ENCODE measurements at places on chromosomes 3 and 15.

GRCh38 chr15:52090193-52090592, 22.4 kb downstream of the BCL2L10 start:
- no peak for DNase-seq

- no peak for DNase-seq
Measured at GRCh38 chr3:13215940-13216546, 142.8 kb upstream of the IQSEC1 start.

DNA sequence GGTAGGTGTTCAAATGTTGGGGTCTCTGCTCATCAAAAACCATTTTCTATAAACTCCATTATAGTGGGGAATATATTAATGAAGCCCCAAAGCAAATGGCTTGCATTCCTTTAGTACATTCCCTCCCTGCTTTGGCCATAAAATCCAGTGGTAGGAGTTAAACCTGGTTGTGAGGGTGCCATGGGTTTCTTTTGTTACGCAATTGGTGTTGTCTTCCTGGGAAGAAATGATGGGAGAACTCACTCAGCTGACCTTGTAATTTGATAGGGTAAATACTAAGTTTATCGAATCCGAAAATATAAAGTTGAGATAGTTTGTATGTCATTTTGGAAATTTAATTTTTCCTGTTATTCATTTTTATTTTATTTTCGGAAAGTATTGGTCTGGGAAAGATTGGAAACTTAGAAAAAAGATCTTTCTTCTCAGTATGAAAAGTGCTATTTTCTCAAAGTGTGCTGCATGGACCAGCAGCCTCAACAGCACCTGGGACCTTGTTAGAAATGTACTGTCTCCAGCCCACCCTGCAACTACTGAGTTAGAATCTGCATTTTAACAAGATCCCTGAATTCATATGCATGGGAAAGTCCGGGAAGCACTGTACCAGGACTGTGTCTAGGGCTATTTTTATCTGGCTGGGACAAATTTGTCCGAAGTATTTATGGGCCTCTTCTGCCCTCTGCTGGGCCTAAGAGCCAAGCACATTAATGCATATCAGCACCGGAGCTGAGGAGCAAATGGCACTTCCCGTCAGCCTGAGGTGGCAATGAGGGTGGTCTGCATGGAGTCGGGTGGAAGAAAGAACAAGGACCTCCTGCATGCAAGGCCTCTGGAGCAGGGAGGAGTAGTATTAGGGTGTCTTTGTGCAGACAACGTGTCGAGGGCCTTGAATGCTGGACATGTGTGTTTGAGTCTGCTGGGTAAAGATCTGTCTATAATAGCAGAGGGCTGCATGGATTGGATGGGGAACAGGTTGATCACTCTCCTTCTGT, 54.7 kb downstream of the FAM81A start:
- DNase-seq: peak; percentile 55

GRCh38 chr15:57045741-57046382, 127.4 kb downstream of the TCF12 start:
- DNase-seq: no peak

- DNase-seq: no peak
Measured at GRCh38 chr3:161419555-161420333, 48.4 kb upstream of the SPTSSB start.

DNA sequence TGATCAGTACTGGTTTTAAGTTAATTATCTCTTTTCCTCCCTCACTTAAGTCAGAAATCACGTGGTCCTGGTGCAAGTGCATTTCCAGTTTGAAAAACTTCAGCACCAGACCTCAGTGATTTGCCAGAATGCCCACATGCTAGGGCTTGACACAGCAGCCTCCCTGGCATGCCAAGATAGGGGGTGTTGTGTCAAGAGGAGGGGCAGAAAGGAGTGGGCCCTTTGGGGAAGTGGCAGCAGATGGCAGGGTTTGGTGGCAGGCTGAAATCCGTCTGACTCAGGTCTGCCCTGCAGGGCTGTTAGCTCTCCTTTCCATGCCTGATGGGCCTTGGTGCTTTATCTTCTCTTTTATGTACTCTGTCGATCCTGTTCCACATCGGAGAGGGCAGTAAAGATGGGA, 23.4 kb downstream of the PXK start:
- no peak for DNase-seq

DNA sequence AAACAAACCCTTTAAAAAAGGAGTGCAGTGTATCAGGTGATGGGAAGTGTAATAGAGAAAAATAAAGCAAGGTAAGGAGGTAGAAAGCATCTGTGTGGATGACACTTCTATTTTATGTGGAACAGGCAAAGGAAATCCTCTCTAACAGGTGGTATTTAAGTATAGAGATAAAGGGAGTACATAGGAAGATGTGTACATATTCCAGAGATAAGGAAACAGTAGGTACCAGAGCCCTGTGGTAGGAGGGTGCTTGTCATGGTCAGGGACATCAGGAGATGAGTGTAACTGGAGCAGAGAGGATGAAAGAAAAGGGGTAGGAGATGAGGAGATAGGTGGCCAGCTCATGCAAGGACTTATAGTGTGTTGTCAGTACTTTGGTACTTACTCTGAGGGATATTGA, 65.8 kb downstream of the CHST2 start:
- DNase-seq: no peak

DNA sequence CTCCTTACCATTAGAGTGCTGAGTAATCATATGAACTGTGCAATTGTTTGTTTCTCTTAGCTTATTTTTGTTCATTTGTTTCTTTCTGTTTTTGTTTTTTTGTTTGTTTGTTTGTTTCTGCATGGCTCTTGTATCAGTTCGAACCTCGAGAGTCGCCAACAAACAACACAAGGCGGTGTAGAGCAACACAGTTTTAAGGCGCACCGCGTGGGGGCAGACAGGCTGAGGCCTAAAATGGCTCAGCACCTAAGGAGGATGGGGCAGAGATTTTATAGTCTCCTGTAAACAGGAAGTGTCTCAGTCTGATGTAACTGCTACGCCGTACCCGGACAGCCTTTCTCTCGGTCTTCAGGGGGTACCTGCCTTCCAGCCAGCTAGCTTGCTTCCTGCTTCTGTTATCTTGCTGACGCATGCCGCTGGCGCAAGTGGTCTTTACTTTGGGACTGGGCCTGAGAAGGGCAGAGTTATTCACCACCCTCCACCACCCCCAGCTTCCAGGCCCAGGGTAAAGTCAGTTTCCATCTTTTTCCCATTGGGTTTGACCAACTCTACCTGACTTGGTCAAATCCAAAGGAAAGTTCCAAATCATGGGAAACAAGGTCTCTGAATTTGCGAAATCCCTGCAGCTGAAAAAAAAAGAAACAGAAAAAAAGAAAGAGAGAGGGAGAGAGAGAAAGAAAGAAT, 25.8 kb upstream of the MFGE8 start:
- DNase-seq: no peak

DNA sequence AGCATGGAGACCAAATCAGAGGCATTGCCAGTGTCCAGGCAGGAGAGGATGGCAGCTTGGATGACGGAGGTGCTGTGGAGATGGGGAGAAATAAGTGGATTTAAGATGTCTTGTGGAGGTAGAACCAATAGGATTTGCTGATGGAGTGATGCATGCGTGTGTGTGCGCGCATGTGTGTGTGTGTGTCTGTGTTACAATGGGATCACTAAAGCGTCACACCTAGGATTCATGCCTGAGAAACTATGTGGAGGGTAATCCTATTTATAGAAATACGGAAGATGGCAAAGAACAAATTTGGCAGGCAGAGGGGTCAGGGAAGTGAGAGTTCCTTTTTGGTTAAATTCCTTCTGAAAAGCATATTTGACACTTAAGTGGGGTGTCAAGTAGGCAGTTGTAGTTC, 64.8 kb upstream of the ARL8B start:
- DNase-seq: no peak

DNA sequence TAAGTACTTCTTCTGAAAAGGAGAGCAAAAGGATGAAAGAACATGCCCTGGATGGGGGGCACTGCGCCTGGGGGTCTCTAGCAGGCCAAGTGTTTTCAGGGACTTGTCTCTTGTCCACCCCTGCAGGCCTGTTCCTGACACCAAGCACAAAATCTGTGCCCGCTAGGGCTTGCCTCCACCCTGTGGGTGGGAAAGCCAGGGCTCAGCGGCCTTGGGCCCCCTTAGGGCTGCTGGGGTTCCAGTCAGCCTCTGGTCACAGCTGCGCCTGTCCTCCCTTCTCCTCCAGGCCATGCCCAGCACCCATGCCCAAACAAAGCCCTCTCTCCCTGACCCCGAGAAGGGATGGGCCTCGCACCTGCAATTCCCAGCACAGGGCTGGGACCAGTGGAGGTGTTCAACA, 71.1 kb upstream of the TRPM1 start:
- DNase-seq: no peak

GRCh38 chr3:157065201-157065600, 94.7 kb downstream of the CCNL1 start:
- DNase-seq: no peak

DNA sequence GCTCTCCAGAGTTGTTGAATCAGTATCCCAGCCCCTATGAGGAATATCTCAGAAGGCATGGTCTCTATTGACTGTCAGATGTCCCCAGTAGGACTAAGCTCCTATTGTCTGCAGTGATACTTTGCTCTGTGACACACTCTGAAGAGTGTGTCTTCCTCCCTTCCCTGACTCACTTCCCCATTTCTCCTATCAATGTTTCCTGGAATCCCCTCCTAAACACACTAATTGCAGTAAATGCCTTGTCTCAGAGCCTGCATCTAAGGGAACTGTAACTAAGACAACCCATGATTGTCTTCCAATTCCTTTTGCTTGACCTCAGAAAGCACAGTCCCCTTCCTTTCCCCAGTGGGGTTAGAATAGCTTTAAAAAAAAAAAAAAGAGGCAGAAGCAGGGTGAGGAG, 397.3 kb upstream of the PROK2 start:
- no peak for DNase-seq

DNA sequence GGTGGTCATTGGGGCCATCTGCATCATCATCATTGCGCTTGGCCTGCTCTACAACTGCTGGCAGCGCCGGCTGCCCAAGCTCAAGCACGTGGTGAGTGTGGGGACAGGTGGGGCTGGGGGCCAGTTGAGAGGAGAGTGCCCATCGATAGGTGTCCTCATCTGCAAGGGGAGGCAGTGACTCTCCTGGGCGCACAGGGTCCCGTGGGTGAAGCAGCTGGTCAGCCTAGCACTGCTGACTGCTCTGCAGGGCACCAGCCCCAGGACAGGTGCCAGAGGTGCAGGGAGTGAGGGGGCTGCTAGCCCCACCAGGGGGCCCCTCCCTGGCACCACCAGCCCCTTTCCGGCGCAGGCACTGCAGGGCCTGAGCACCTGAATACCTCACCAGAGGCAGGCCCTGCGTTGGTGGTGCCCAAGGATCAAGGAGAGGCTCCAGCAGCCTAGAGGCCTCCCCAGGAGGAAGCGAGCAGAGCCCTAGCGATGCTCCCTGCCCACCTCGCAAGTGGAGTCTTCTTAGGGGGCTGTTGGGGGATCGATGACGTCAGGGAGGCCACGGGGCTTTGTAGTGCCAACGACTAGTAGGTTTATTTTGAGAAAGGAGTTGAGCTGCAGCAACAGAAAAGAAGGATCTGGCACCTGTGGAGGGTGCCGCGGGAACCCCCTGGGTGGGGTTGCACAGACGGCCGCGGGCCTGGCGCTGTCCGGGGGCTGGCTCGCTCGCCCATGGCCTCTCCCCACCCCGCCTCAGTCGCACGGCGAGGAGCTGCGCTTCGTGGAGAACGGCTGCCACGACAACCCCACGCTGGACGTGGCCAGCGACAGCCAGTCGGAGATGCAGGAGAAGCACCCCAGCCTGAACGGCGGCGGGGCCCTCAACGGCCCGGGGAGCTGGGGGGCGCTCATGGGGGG, 976 bp upstream of the ABTB1 start:
- DNase-seq: peak; percentile 44

DNA sequence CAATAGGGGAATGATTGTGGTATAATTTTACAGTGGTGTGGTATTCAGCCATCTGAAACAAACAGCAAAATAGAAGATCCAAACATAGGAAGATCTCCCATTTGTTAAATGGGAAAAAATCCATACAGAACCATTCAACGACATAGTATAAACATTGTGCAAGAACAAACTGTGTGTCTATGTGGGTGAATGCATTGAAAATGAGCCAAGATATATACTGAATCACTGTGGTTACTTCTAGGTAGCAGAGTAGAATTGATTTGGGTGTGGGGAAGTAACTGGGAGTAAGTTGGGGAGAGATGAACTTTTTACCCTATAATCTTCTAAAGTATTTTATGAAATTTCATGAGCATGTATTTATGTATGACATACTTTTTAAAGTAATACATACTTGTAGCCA, 123.1 kb upstream of the UMPS start:
- no peak for DNase-seq

GRCh38 chr3:88058306-88058580, 562 bp downstream of the CGGBP1 start:
- no peak for DNase-seq

GRCh38 chr3:133295199-133295901, 104.5 kb upstream of the BFSP2 start:
- DNase-seq: no peak

GRCh38 chr15:79283252-79284048, 928 bp downstream of the ANKRD34C start:
- no peak for DNase-seq

DNA sequence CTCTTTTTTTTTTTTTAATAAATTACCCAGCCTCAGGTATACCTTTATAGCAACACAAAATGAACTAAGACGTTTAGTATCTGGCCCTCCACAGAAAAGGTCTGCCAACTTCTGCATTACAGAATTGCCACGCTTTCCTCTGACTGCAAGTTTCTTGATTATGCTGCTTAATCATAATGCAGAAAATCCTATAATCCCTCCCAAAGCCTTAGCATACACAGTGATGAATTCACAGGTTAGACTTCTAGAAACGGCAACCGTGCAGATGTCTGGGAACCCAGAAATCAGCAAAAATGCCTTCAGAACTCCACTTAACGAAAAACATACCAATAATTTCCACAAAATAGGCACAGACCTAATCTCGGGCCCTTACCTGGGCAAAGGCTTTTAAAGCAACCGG, 144.7 kb upstream of the FRMD4B start:
- no peak for DNase-seq

DNA sequence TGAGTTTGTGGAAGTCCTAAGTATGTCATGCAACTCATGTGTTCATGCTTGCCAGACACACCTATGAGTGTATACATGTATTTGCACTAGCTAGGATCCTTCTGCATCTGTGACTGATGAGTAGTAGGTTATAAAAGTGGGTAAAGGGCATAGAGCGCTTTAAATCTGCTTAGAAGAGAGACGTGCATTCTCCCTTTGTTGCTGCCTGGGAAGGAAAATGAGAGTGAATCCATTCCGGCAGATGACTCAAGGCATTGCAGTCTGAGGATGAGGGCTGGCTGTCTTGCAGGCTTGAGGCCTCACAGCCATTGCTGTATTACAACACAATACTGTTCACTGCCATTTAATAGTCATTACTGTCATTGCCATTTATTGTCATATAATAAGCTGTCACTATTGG, 120.8 kb upstream of the UMPS start:
- DNase-seq: no peak

- DNase-seq: no peak
Measured at GRCh38 chr3:32592011-32592410, 21.4 kb upstream of the DYNC1LI1 start.

Data from effector memory CD8-positive, alpha-beta T cell (primary cell).